ENCODE measurements at places on chromosomes 1 and 21. TPM values are rescaled to one million over a fixed set of nuclear protein-coding genes. Genes with fewer than 3 reads are reported as not detected.

Gene TRIM17
- 0.73 TPM for total RNA-seq

Gene SYNC
- not detected for total RNA-seq

Gene NUDT4B
- 0.40 TPM for total RNA-seq

Gene DPT
- not detected for total RNA-seq

Gene PROK1
- total RNA-seq = not detected

Gene FAM110D
- not detected for total RNA-seq

Gene COL8A2
- total RNA-seq = not detected

Gene PLCH2
- 21.1 TPM for total RNA-seq

Gene CLCA1
- not detected for total RNA-seq

Gene SPATA46
- total RNA-seq = not detected

Gene AXDND1
- total RNA-seq = 0.40 TPM

Gene PRR9
- not detected for total RNA-seq

Gene OR2T12
- total RNA-seq = not detected

Gene SNX7
- total RNA-seq = not detected

Gene ENSA
- 193 TPM for total RNA-seq

Gene C1orf141
- not detected for total RNA-seq

Gene DTL
- 64.9 TPM for total RNA-seq

Gene TDRD5
- not detected for total RNA-seq

Gene MORN1
- 6.7 TPM for total RNA-seq

Gene FCGR2B
- total RNA-seq = not detected

Gene C1orf226
- not detected for total RNA-seq

Gene SLC37A1
- total RNA-seq = 19.2 TPM

Gene PLA2G2D
- not detected for total RNA-seq

Gene HSD3B1
- total RNA-seq = not detected

Gene SON
- 322 TPM for total RNA-seq

Gene TRPM2
- total RNA-seq = 13.9 TPM

Gene FBXO2
- total RNA-seq = 1.8 TPM

Gene WNT9A
- 0.40 TPM for total RNA-seq

Gene AMY1B
- total RNA-seq = not detected

Gene STUM
- not detected for total RNA-seq

Gene PSMA5
- total RNA-seq = 174 TPM

Gene CYP4A11
- total RNA-seq = not detected

Gene RALGPS2
- 5.5 TPM for total RNA-seq

Gene HAO2
- total RNA-seq = not detected

Gene KRTAP19-1
- not detected for total RNA-seq

Gene AK4
- total RNA-seq = 42.6 TPM

Gene PRPF38A
- 103 TPM for total RNA-seq

Gene SPRR2A
- not detected for total RNA-seq

Gene ATP1B1
- total RNA-seq = 3.4 TPM

Gene IGSF3
- 0.77 TPM for total RNA-seq

Gene ANKRD65
- total RNA-seq = not detected

Gene CFHR1
- total RNA-seq = not detected

Gene NIPAL3
- 78.1 TPM for total RNA-seq

Gene OR2L2
- 0.19 TPM for total RNA-seq

Gene ZNF648
- total RNA-seq = not detected

Gene MGST3
- total RNA-seq = 61.6 TPM

Gene S100A3
- total RNA-seq = not detected

Gene PLA2G4A
- total RNA-seq = not detected

Measured in activated CD4-positive, alpha-beta T cell treated with anti-CD3 and anti-CD28 coated beads, Interleukin-2, amount 10 ng/mL, durations not matched to agents 7 days and 5 days (primary cell).